CD4-positive, alpha-beta T cell treated with Interferon gamma for 1 hour (primary cell): ENCODE measurements at places on chromosomes 5 and 9.

DNA sequence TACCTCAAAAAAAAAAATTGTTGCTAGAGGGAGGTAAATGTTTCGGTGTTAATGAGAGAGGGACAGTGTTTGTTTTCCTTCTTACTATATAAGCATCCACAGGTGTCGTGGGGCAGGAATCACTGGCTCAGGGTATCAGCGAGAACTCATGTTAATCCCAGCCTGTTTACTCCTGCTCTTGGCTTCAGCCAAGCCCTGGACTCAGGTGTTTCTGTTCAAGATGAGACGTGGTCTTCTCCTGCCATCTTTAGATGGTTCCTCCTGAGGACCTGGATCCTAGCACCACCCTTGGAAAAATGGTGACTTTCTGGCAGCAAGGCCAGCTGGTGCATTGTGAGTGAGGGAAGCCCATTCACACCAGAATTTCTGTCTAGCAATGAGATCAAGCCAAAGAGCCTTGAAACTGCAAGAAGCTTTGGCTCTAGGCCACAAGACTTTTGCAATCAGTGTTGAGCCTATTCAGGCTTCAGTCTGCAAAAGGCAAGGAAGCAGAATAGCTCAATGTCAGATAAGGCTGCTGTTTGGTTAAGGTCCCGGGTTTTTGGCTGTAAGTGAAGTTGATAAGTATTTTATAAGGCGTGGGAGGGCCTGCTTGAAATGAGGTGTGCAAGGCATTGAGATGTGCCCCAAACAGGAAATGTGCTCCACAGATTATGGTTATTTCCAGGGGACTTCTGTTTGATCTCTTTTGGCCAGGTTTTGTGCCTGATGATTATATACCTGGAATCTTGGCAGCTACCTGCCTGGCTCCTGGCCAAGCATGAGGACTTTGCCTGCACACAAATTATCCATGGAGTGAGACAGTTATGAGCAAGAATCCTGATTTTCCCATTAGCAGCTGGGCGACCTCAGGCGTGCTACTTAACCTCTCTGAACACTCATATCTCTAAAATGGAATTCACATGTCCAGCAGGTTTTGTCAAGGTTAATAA lies 99.8 kb downstream of the TENT4A start:
- DNase-seq, result no peak

DNA sequence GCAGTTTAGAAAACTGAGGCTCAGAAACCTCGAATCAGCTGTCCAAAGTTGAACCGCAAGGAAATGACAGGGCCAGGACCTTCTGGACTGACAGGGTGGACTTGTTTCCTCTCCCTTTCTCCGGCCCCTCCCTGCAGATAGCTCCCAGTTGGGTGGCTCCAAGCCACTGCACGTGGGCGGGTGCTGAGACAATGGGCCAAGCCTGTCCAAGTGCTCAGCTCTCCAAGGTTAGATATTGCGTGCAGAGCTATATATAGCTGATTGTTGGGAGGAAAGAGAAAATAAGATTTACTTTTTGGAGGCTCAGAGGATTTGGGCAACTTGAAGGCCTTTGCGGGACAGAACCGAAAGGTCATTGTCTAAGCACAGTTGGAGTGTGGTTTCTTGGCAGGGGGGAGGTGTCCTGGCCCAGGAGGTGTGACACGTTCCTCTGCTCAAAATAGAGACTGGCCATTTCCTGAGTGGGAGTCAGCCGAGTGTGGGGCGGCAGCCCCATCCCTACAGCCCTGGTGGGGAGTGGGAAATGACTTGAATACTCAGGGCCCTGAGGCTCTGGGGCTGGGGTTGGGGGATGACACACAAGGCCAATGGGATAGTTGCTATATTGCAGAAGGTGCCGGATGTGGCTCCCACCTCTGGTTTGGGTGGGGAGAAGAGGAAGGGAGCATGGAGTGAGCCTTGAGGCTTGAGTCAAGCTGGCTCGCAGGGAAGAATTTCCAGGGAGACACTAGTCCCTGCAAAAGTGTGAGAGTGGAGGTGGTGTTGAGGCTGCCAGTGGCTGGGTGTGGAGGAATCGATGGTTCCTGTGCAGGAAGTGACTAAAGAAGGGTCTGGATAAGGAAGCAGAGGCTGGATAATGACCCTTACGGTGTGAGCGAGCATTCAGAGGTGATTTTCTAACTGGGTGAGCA lies 44.4 kb upstream of the SMAD5 start:
- DNase-seq, result no peak

GRCh38 chr5:53882006-53882675 lies 321.7 kb downstream of the NDUFS4 start:
- DNase-seq, result no peak

GRCh38 chr9:125280945-125281344 lies 19.3 kb downstream of the GAPVD1 start:
- DNase-seq, result no peak

GRCh38 chr5:113519412-113519811 lies 5.9 kb downstream of the YTHDC2 start:
- DNase-seq, result no peak

GRCh38 chr5:96079075-96079474 lies 117.4 kb upstream of the ELL2 start:
- DNase-seq, result no peak

GRCh38 chr9:92974761-92975755 lies 27.7 kb downstream of the FGD3 start:
- DNase-seq, result no peak

- DNase-seq, result no peak
Observed at GRCh38 chr5:108696951-108697715, 50.6 kb upstream of the FER start.

- no peak for DNase-seq
Observed at GRCh38 chr5:33701251-33701650, 190.5 kb downstream of the ADAMTS12 start.

GRCh38 chr5:65149827-65150226 lies 331.9 kb downstream of the ADAMTS6 start:
- no peak for DNase-seq

DNA sequence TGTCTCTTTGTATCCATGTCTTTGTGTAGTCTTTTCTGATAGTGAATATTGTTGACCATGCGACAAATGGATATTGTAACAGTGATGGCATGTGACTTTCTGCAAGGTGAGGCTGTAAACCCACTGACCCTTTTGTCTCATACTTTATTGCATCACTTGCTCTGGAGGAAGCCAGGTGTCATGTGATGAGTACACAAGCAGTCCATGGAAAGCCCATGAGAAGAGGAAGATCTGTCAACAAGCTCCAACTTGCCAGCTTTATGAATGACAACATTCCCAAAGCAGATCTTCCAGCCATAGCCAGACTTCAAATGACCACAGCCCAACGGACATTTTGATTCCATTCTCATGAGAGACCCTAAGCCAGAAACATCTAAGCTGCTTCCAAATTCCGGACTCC lies 450.1 kb upstream of the ACTBL2 start:
- DNase-seq, result no peak

DNA sequence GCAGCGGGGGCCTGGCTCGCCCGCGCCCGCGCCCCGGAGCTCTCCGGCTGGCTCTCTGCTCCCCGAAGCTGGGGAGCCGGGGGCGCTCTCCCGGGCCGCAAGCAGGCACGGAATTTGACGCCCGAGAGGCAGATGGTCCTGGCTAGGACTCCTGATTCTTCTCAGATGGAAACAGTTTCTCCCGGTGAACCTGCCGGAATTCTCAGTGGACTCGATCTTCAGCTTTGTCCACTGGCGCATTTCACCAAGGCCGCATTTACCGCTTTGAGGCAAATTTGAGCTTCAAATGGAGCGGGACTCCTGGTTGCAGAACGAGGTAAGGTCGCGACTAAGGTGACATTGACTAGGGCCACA lies 305.7 kb upstream of the KCNN2 start:
- no peak for DNase-seq

GRCh38 chr9:98324801-98325200 lies 69.4 kb upstream of the TBC1D2 start:
- no peak for DNase-seq

DNA sequence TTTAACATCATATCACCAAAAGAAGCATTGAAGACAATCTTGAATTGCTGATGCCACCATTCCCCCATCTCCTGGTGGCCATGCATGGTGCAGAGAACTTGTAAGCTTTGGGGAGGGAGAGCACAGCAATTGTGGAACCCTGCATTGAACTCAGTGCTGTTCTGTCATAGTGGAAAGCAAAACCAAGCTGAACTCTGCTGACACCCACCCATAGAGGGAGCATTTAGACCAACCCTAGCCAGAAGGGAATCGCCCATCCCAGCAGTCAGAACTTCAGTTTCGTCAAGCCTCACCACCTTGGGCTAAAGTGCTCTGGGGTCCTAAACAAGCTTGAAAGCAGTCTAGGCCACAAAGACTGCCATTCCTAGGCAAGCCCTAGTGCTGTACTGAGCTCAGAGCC lies 37.4 kb upstream of the RUSC2 start:
- no peak for DNase-seq

DNA sequence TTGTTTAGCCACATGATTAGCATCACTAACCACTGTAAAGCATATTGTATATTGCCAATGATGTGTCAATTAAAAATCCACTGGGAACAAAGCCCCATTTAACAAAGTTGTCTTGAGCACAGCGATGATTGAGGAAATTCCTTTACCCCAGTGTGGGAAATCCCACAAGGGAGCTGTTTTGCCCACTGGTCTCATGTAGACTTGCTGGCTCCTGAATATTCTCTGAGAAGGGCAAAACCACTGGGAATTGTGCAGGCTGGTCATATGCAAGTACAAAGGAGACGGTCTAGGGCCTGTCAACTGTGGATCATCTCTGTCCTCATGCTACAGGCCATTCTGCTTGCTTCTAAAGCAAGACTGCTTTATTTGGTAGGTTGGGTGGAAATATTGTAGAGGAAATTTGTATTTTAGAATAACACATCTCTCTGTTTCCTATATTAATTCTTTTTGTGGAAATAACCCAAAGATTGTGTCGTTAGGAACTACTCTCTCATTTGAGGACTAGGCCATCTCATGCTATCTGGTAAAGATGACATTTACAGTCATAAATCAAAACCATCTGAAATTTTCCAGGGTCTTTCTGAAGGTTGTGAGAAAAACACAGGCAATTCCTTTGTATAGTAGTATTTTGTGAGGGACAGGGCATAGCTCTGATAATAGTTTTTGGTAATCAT lies 60.2 kb downstream of the PARP8 start:
- no peak for DNase-seq

DNA sequence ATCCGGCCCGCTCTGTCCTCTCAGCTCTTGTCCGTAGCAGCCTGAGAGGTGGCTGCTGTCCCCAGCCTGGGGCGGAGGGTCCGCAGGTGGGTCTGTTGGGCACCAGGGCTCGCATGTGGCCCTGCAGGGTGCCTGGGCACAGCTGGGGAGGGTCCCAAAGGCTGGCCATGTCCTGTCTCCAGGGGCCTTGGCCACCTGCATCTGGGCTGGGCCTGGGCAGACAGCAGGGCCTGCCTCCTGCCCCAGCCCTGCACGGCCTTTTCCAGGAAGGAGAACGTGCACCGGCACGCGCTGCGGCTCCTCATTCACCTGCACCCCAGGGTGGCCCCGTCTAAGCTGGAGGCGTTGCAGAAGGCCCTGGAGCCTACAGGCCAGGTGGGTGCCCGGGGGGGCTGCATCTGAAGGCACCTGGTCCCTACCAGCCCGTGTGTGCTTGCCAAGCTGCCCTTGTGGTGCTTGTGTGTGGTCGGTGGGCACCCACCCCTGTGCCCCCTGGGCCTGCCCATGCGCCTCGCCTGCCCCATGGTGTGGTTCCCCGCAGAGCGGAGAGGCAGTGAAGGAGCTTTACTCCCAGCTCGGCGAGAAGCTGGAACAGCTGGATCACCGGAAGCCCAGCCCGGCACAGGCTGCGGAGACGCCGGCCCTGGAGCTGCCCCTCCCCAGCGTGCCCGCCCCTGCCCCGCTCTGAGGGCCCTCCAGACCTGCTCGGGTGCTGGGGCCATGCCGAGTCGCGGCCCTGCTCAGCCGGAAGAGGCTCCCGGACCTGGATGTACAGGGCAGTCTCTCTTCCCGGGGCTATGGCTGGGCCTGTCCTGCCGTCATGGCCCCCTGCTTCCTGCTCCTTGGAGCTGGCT lies 5.1 kb upstream of the TOR4A start:
- DNase-seq, result no peak

DNA sequence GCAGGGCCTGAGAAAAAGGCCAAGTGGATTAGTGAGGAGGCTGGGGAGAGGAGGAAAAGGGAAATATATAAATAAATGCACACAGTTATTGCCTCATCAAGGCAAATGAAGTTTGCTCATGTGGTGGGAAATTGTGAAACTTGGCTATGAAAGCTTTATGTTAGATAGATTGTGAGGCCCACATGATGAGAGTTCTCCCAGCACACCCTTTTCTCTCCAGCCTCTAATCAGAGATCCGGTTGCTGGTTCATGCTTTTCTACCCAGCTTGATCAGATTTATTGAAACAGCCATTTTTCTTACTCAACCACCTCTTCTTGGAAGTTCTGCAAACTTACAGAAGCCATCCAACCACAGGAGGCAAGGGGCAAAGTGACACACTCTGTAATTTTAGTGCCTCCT lies 125.8 kb upstream of the KLF4 start:
- no peak for DNase-seq

GRCh38 chr5:20555034-20555433 lies 567.0 kb upstream of the CDH18 start:
- DNase-seq, result no peak

- DNase-seq, result no peak
Observed at GRCh38 chr5:39191216-39191615, 28.1 kb downstream of the FYB1 start.

DNA sequence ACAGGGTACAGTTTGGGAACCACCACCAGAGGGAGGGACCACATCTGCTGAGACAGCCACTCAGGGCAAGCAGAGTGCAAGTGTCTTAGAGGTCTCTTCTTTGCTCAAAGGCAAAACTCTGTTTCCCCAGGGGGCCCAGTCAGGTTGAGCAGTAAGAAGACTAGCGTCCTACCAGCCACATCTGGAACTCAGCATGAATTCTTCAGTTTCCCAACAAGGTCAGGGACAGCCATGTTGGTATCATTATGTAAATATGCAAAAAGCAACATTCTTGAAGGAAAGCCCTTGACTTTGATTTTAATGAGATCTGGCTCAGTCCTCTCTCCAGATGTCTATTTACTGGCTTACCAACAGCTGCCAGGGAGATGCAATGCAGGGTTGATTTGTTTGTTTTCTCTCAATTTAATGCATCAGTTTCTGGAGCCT lies 46.7 kb downstream of the TGFBI start:
- DNase-seq, result no peak

- no peak for DNase-seq
Observed at GRCh38 chr9:97705354-97705950, 8.3 kb upstream of the XPA start.

DNA sequence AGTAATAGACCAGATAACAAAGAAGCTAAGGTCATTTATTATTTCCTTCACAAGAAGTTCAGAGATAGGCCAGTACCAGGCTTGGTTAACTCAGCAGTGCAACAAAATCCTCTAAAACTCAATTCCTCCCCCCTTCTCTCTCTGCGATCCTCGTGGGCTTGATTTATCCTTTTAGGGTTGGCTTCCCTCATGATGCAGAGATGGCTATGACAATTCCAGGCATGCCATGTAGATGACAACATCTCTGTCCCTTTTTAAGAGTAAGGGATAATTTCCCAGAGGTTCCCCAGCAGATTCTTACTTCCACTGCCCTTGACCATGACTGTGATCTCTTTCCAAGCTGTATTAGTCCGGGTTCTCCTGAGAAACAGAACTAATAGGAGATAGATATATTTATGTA lies 28.7 kb upstream of the DAP start:
- no peak for DNase-seq
